ENCODE measurements at places on chromosomes 12 and 14.

DNA sequence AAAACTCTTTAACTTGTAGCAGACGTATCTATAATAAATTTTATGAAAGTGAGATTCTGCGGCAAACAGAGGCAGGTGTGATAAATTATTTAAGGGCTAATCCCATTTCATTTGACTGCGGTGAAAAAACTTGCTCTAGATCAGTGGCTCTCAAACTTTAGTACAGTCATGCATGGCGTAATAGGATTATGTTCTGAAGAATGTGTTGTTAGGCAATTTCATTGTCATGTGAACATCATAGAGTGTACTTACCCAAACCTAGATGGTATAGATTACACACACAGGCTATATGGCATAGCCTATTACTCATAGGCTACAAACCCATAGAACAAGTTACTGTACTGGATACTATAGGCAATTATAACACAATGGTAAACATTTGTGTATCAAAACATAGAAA is 83.7 kb downstream of the HEATR5A start:
- peak; percentile 79 for DNase-seq

DNA sequence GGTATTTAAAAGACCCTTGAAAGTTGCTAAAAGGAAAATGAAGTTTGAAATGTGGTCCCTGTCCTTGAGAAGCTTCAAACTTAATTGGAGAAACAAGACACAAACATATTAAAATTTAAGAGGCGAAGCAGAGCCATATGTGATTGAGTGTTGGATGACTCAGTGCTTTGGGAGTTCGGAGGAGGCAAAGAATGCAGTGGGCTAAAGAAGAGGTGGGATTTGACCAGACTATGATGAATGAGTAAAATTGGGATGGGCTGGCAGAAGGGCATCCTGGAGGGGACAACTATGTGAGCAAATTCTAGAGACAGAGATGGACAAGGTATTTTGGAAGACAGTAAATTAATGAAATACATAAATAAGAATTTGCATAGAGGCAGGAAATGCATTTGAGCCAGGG is 358.6 kb downstream of the EGLN3 start:
- DNase-seq = no peak

GRCh38 chr12:100422646-100423045 is 51.0 kb upstream of the NR1H4 start:
- no peak for DNase-seq

- no peak for DNase-seq
Measured at GRCh38 chr12:89084751-89085150, 267.6 kb downstream of the DUSP6 start.

GRCh38 chr14:50954811-50955372 is 10.6 kb upstream of the PYGL start:
- peak; percentile 79 for DNase-seq

DNA sequence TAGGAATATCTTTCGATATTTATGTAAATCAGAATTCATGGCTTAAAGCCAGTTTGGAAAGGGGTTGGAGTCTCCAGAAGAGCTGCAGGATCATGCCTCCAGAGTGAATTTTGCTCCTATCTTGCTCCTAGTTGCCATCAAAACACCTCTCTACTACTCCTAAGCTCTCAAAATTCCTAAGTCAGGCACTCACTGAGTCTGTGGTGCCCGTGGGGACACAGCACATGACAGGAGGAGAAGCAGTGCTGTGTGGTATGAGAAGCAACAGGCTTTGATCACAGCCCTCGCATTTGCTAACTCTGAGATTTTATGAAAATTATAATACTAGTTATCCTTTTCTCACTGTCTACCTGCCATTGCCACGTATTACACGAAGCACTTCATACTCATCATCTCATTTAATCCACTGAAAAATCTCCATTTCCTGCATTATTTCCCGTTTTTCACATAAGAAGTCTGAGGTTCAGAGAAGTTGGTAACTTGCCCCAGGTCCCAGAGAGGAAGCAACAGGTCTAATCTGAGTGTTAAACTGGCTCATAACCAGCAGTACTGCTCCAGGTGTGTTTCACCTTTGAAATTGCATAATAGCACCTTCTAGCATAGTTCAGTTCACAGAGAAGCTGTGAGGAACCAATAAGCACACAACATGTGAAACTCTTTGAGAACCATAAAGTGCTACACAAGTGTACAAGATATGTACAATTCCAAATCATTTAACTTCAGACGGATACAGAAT is 33.1 kb upstream of the SLC35F4 start:
- no peak for DNase-seq

DNA sequence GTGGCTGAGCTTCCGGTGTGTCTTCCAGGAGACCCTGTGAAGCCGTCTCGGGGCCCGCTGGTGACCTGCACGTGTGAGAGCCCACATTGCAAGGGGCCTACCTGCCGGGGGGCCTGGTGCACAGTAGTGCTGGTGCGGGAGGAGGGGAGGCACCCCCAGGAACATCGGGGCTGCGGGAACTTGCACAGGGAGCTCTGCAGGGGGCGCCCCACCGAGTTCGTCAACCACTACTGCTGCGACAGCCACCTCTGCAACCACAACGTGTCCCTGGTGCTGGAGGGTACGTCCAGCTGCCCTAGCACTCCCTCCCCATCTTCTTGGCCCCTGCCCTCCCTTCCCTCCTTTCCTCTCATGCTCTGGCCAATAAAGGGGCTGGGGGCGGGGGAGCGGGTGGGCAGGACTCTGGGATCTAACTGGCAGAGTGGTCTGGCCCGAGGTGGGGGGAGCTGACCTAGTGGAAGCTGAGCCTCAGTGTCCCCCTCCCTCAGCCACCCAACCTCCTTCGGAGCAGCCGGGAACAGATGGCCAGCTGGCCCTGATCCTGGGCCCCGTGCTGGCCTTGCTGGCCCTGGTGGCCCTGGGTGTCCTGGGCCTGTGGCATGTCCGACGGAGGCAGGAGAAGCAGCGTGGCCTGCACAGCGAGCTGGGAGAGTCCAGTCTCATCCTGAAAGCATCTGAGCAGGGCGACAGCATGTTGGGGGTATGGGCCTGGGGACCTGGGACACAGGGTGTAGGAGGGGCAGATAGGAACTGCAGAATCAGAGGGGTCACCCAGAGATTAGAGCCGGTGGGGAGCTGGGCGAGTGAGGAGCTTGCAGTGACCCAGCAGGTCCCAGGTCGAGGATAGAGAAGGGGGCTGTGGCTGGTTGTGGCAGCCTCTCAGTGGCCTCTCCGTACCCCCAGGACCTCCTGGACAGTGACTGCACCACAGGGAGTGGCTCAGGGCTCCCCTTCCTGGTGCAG is 6.0 kb downstream of the ACVRL1 start:
- DNase-seq = no peak

- DNase-seq = no peak
Measured at GRCh38 chr14:99769799-99770198, 23.4 kb upstream of the EML1 start.

DNA sequence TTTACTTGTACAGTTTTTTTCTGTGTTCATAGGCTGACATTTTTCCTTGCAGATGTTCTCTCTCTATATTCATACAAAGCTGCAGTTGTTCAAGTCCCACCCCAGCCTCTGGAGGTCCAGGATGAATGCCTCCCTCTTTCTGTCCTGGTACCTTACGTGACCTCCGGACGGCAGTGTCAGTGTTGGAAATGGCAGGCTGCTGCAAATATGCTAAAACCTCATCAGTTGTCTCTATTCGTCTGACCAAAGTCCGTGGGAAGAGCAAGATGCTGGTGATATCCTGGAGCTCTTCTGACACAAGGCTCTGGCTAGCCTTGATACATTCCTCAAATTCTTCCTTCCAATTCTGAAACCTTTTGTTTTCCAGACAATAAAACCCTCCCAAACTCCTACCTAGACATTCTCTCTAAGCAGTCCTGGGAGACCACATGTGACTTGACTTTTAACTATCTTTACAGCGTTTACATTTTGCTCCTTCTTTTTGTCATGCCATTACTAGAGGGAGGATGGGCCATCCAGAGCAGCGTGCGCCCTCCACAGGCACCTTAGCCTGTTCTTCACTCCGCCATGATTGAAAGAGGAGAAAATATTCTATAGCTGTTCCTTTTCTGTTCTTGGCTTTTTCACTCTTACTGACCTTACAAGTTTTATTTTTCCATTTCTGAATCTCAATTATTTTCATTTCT is 143.6 kb downstream of the RGS6 start:
- DNase-seq = no peak

GRCh38 chr12:75790219-75790618 is 241.4 kb downstream of the PHLDA1 start:
- no peak for DNase-seq

DNA sequence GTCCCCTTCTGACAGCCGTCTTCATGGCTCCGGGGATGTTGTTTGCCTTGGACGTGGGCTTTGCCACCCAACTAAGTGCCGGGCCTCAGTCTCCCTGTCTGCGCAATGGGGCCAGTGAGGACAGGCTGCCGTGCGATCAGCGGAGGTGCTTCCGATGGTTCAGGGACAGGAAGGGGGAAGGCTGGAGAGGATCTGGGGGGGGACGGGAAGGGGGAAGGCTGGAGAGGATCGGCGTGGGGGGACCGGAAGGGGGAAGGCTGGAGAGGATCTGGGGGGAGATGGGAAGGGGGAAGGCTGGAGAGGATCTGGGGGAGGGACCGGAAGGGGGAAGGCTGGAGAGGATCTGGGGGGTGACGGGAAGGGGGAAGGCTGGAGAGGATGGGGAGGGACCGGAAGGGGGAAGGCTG is 3.4 kb downstream of the MMP17 start:
- no peak for DNase-seq

GRCh38 chr14:53380052-53380866 is 227.1 kb upstream of the DDHD1 start:
- DNase-seq = no peak

DNA sequence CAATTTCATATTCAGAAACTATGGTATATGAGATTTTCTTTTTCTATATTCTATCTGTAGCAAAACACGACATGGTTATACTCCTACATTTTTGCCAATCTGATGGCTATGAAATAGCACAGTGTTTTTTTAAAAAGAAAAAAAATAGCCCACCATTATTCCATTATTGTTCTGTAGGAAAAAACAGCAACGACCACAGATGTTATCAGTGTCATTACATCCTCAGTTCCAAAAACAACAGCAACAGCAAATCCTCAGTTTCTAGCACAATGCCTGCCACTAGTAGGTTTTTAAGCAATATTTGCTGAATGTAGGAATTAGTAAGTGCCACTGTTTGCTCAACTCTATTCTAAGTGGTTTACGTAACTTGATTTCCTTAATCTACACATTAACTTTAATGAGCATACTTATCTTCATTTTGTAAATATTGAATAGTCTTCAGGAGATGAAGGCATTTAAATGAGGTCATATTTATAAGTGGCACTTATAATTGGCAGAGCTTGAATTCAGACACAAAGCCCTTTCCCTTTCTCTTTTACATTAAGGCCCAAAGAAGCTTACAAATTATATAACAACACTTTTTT is 8.3 kb downstream of the RNASE6 start:
- DNase-seq = no peak

DNA sequence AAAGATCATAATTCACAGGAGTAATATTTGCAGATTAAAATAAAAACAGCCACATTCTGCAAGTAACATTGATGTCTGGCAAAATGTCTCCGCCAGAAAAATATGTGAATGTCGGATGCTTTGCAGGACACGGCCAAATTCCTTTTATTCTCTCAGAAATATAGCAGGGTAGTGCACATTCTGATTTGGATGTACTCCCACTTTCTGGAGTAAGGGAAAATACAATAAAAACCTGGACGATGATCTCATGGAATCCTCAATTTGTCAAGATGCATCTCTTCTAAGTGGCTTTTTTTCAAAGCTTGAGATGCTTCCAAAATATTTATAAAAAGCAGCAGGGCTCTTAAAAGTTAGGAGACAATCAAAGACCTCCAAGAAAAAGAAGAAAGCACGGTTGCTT is 133.3 kb downstream of the TBX5 start:
- no peak for DNase-seq

DNA sequence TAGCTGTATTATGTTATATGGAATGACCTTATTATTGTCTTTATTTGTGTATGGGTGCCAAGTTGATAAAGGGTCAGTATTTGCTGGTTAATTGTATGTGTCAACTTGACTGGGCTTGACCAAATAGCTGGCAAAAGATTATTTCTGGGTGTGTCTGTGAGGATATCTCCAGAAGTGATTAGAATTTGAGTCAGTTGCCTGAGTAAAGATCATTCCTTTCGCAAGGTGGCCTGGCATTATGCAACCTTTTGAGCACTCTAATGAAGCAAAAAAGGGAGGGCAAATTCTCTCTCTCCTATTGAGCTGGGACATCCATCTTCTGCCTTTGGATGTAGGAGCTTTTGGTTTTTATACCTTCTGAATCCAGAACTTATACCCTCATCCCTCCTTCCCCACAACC is 82.2 kb downstream of the ATXN7L3B start:
- no peak for DNase-seq

DNA sequence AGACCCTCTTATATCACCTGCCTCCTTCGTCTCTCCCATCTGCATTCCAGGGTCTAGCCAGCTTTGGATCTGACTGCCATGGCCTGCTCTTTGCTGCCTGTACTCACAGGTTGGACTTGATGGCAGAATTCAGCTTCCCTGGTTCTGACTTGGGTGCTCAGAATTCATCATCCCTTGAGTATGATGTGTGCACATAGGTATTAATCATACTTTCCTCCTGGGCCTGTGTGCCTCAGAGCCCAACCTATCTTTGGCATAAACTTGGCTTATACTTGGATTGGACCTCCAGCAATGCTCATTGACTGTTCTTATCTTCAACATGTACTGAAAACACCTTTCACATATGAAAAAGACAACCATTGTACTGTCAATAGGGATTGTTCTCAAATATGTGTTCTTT is 70.7 kb upstream of the LMNTD1 start:
- DNase-seq = no peak

DNA sequence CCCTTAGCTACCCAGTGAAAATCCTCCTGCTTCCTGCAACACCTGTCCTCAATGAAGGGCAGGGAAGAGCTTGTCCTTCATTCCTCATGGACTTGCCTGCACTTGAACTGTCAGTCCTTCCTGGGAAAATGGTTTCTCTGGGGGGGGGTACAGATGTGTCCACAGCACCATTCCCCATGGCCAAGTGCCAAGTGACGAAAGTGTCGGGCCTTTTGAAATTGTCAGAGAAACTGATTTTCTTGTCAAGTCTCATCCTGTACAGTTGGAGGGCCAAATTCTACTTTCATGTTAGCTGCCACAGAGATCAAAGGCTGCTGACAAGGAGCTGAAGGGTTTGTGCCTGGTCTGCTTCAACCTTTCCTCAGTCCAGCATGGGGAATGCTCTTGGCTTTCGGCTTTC is 179.5 kb upstream of the PARP11 start:
- no peak for DNase-seq

- peak; percentile 41 for DNase-seq
Measured at GRCh38 chr12:100356644-100357223, at the start of gene SLC17A8. SLC17A8 (plus strand) TSS chr12:100357074; CDS start chr12:100357392, 318 bp downstream.

Data from cardiac muscle cell (in vitro differentiated cells and primary cell).